Activated naive CD8-positive, alpha-beta T cell treated with anti-CD3 and anti-CD28 coated beads for 36 hours (primary cell): ENCODE measurements at places on chromosomes 2 and 18.

- H3K4me3 ChIP-seq: no peak overlapping the region
- peaks cover 10% of the 10 kb centered on the region for H3K4me1 ChIP-seq
- peaks cover 51% of the 10 kb centered on the region for H3K36me3 ChIP-seq
- no peaks in the 10 kb centered on the region for H3K27me3 ChIP-seq
Measured at GRCh38 chr2:3398857-3399256, 19.4 kb downstream of the TRAPPC12 start.

- H3K4me1 ChIP-seq: no peaks in the 10 kb centered on the region
- H3K4me3 ChIP-seq: no peak overlapping the region
- no peak for DNase-seq
- H3K27ac ChIP-seq: no peak overlapping the region
Measured at GRCh38 chr18:40874233-40874632, 1080.8 kb upstream of the PIK3C3 start.

DNA sequence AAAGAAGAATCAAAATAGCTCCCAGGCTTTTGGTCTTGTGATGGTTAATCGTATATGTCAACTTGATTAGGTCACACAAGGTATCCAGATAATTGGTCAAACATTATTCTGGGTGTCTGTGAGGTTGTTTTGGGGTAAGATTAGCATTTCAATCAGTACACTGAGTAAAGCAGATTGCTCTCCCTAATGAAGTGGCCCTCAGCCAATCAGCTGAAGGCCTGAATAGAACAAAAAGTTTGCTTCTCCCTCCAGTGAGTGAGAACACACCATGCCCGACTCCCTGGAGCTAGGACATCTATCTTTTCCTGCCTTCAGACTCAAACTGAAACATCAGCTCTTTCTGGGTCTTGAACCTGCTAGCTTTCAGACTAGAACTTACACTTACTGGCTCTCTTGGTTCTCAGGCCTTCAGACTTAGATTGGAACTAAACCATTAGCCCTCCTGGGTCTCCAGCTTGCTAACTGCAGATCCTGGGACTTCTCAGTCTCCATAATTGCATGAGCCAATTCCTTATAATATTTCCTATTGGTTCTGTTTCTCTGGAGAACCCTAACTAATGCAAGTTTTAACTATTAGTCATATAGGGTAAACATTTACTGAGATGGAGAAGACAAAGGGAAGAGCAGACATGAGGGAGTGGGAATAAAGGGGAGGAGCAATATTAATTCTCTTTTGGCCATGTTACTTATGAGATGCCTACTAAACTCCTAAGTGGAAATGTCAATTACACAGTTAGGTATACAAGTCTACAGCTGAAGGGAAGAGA lies 25.5 kb downstream of the LNPK start:
- no peak overlapping the region for H3K4me3 ChIP-seq
- peaks cover 42% of the 10 kb centered on the region for H3K36me3 ChIP-seq
- no peaks in the 10 kb centered on the region for H3K4me1 ChIP-seq
- no peak overlapping the region for H3K27ac ChIP-seq

DNA sequence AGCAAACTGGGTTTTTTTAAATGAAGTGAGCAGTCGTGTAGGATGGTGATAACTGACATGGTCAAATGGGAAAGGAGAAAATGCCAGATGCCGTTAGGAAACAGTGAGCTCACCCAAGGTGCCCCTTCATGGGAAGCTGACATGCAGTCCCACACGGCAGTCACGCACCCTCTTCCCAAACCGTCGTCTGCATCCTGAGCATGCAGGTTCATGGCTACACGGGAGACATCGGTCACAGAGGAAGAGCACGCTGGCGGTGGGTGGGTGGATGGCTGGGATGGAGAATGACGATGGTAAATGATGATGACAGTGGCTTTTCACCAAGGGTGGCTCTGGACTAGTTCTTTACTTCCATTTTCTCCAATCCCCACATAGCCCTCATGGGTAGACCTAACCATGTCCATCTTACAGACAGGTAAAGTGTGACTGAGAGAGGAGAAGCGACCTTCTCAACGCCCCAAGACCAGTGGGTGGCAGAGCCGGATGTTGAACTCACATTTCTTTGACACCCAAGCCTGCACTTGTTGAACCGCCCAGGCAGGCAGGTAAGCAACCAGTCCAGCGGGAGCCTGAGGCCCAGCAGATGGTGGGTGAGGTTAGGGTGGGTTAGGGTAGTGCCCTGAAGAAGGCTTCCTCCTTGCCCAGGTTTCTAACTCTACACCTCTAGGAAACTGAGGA lies 44.5 kb downstream of the TNS1 start:
- no peak overlapping the region for H3K4me3 ChIP-seq
- no peaks in the 10 kb centered on the region for H3K27me3 ChIP-seq
- H3K27ac ChIP-seq: no peak overlapping the region
- H3K4me1 ChIP-seq: no peaks in the 10 kb centered on the region
- no peaks in the 10 kb centered on the region for H3K36me3 ChIP-seq

- no peak overlapping the region for H3K4me3 ChIP-seq
- H3K4me1 ChIP-seq: peaks cover 19% of the 10 kb centered on the region
- peaks cover 5% of the 10 kb centered on the region for H3K27me3 ChIP-seq
Measured at GRCh38 chr2:173970516-173970924, 5.3 kb upstream of the SP3 start.

GRCh38 chr2:170891893-170892292 lies 37.2 kb upstream of the GORASP2 start:
- H3K27me3 ChIP-seq: peaks cover 6% of the 10 kb centered on the region
- no peak overlapping the region for H3K27ac ChIP-seq
- no peaks in the 10 kb centered on the region for H3K36me3 ChIP-seq
- H3K4me1 ChIP-seq: no peaks in the 10 kb centered on the region
- DNase-seq: no peak
- no peak overlapping the region for H3K4me3 ChIP-seq

- no peaks in the 10 kb centered on the region for H3K4me1 ChIP-seq
- H3K36me3 ChIP-seq: peaks cover 2% of the 10 kb centered on the region
- H3K27me3 ChIP-seq: peaks cover 3% of the 10 kb centered on the region
- H3K4me3 ChIP-seq: no peak overlapping the region
- DNase-seq: no peak
Measured at GRCh38 chr2:204860274-204860673, 315.0 kb downstream of the PARD3B start.

DNA sequence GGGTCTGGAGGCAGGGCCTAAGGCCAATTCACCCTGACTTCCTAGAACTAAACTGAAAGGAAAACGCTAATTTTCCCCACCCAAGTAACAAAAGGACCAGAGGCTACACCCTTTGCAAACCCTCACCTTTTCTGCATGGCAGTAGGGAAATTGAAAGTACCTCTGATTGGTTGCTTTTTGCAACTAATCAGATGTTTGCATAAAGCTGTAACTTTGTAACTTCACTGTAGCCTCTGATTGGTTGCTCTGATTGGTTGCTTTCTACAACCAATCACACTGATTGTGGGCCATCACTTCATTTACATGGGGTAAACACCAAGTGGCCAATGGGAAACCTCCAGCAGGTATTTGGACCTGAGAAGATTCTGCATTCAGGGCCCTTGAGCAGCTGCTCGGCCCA lies 20.8 kb downstream of the EIPR1 start:
- H3K27ac ChIP-seq: peak overlapping the region; percentile 45
- DNase-seq: no peak
- no peaks in the 10 kb centered on the region for H3K27me3 ChIP-seq
- H3K4me3 ChIP-seq: no peak overlapping the region
- H3K4me1 ChIP-seq: peaks cover 29% of the 10 kb centered on the region

GRCh38 chr2:143452817-143453451 lies 323.7 kb downstream of the ARHGAP15 start:
- peaks cover 26% of the 10 kb centered on the region for H3K36me3 ChIP-seq
- H3K27ac ChIP-seq: no peak overlapping the region
- no peak overlapping the region for H3K4me3 ChIP-seq

- peaks cover 6% of the 10 kb centered on the region for H3K4me1 ChIP-seq
- no peak overlapping the region for H3K27ac ChIP-seq
- no peaks in the 10 kb centered on the region for H3K36me3 ChIP-seq
- H3K27me3 ChIP-seq: peaks cover 58% of the 10 kb centered on the region
- H3K4me3 ChIP-seq: no peak overlapping the region
- DNase-seq: no peak
Measured at GRCh38 chr2:98343285-98343684, 3.0 kb upstream of the CNGA3 start.

DNA sequence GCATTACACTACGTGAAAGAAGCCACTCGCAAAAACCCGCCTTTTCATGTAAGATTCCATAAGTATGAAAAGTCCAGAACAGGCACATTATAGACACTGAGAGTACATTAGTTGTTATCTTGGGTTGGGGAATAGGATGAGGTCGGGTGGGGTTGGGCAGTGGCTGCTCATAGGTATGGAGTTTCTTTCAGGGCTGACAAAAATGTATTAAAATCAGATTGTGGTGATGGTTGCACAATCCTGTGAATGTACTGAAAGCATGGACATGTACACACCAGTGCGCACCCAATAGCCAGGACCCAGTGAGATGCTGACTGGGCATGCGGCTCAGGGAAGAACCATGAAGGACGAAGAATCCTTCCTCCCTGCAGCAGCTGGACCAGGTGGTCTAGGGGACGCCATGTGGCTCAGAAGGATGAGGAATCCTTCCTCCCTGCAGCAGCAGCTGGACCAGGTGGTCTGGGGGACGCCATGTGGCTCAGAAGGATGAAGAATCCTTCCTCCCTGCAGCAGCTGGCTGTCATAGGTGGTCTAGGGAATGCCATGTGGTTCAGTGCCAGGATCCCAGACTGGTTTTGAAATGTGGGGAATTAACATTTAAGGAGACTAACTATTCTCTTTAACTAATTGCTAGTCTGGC lies 50.1 kb downstream of the MBP start:
- DNase-seq: no peak
- H3K27me3 ChIP-seq: no peaks in the 10 kb centered on the region
- H3K36me3 ChIP-seq: peaks cover 57% of the 10 kb centered on the region
- peaks cover 58% of the 10 kb centered on the region for H3K4me1 ChIP-seq
- H3K4me3 ChIP-seq: no peak overlapping the region

DNA sequence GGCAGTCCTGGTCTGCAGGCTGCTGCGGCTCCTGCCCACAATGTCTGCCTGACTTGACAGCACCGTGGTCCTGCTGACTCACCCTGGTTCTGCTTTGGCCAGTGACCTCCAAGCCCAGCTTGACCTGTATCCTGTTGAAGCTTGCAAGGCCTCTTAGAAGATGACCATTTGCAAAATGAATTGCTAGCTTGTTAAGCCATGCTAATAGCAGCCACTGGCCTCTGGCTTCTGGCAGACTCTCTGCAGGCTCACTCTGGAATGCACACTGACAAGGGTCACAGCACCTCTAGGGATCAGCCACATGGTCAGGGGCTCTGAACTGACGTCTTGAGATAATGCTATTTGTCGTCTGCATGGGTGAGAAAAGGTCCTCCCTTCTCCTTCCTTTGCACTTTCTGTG lies 25.9 kb downstream of the CNGA3 start:
- DNase-seq: no peak
- H3K4me1 ChIP-seq: no peaks in the 10 kb centered on the region
- H3K27me3 ChIP-seq: peaks cover 12% of the 10 kb centered on the region
- no peak overlapping the region for H3K27ac ChIP-seq

- peaks cover 48% of the 10 kb centered on the region for H3K4me1 ChIP-seq
- H3K36me3 ChIP-seq: peaks cover 36% of the 10 kb centered on the region
- H3K27ac ChIP-seq: no peak overlapping the region
- H3K27me3 ChIP-seq: no peaks in the 10 kb centered on the region
- no peak for DNase-seq
Measured at GRCh38 chr2:55038428-55038827, 11.8 kb downstream of the RTN4 start.

- H3K27me3 ChIP-seq: no peaks in the 10 kb centered on the region
- no peak for DNase-seq
- H3K27ac ChIP-seq: no peak overlapping the region
- no peak overlapping the region for H3K4me3 ChIP-seq
- no peaks in the 10 kb centered on the region for H3K4me1 ChIP-seq
- peaks cover 9% of the 10 kb centered on the region for H3K36me3 ChIP-seq
Measured at GRCh38 chr2:74428675-74429074, 7.1 kb downstream of the WDR54 start.

- no peak overlapping the region for H3K27ac ChIP-seq
- H3K4me3 ChIP-seq: no peak overlapping the region
- peaks cover 8% of the 10 kb centered on the region for H3K27me3 ChIP-seq
Measured at GRCh38 chr2:72136933-72137497, 10.6 kb downstream of the CYP26B1 start.

DNA sequence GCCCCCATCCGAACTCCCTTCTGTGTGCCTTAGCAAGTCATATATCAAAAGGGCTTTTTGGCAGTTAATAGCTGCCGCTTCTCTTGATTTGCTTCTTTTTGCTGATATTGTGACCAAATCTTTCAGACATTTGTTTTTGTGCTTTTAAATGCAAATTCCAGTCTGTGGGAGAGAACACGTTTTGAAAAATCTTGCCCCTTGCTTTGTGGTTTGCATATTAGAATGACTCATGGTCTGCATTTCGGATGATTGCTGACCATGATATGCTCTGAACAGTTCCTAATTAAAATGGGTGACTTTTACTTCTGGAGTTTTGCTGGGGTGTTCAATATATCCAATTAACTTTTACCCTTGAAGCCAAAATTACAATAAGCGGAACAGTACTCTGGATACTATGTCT lies 58.2 kb upstream of the ST6GAL2 start:
- no peaks in the 10 kb centered on the region for H3K4me1 ChIP-seq
- H3K27me3 ChIP-seq: no peaks in the 10 kb centered on the region

- H3K27me3 ChIP-seq: no peaks in the 10 kb centered on the region
- H3K4me3 ChIP-seq: no peak overlapping the region
- H3K4me1 ChIP-seq: peaks cover 30% of the 10 kb centered on the region
- no peak overlapping the region for H3K27ac ChIP-seq
- H3K36me3 ChIP-seq: peaks cover 33% of the 10 kb centered on the region
Measured at GRCh38 chr2:3217646-3218045, 160.0 kb downstream of the EIPR1 start.

GRCh38 chr2:64905338-64906024 lies 83.7 kb upstream of the SLC1A4 start:
- H3K4me3 ChIP-seq: no peak overlapping the region
- H3K27ac ChIP-seq: no peak overlapping the region

DNA sequence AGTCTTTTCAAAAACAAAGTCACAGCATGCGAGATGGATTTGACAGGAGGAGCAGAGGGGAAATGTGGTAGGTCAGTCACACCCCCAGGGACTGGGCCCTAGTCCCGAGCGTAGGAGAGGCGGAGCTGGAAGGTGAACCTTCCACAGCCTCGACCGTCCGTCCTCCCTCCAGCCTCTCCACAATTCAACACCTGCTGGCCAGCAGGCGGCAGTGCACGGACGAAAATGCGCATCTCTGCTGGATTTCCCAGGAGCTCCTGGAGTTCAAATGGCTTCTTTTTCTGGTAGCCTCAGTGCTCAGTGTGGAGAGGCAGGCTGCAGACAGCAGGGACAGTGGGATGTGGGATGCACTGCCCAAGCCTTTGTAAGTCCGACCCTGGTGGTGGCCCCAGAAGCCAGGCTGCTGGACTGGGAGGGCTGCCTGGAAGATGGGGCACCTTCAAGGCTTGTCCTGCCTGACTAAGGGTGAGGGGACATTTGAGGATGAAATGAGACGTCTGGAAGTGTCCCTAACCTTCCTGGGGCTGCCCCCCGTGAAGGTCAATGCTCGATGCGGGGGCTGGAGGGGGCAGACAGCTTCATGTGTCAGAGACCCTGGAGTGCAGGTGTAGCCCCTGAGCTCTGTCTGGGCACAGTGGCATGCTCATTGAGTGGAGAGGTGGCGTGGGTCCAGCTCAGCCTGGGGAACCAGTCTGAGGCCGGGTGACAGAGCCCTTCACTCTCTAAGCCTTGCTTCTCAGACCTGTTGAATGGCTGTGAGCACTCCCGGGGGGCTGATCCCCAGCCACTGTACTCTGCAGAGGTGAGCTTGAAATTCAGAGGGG lies 189.5 kb downstream of the TFCP2L1 start:
- no peak overlapping the region for H3K27ac ChIP-seq
- H3K4me1 ChIP-seq: no peaks in the 10 kb centered on the region

- no peak for DNase-seq
- H3K4me1 ChIP-seq: peaks cover 5% of the 10 kb centered on the region
- H3K27me3 ChIP-seq: peaks cover 9% of the 10 kb centered on the region
- no peak overlapping the region for H3K4me3 ChIP-seq
- H3K27ac ChIP-seq: no peak overlapping the region
Measured at GRCh38 chr2:171237751-171238505, 77.2 kb upstream of the TLK1 start.
